Airway epithelial cell (primary cell): ENCODE measurements at places on chromosomes 6 and 20. TPM values are rescaled to one million over a fixed set of nuclear protein-coding genes. Genes with fewer than 3 reads are reported as not detected.

The LY6G6F gene
- total RNA-seq: not detected in 2 replicates

The ACTL10 gene
- 2.8 and 3.2 TPM in 2 replicates for total RNA-seq

The DEFB132 gene
- total RNA-seq: not detected in 2 replicates

The TRMT11 gene
- 16.9 and 20.4 TPM in 2 replicates for total RNA-seq

The KHDC1L gene
- total RNA-seq: not detected in 2 replicates

The TBC1D32 gene
- 4.6 and 12.6 TPM in 2 replicates for total RNA-seq

The TRIM40 gene
- not detected in 2 replicates for total RNA-seq

The NKAIN2 gene
- total RNA-seq: not detected in 2 replicates

The MCHR2 gene
- not detected in 2 replicates for total RNA-seq

The RAB32 gene
- total RNA-seq: 42.1 and 47.6 TPM in 2 replicates
